ENCODE measurements at places on chromosomes 16 and 17.

GRCh38 chr17:27609611-27610303 lies 21.2 kb upstream of the LGALS9 start:
- DNase-seq = no peak

- no peak for DNase-seq
These were observed 57.3 kb downstream of the TMEM186 start for GRCh38 chr16:8739989-8740704.

- no peak for DNase-seq
These were observed 23.9 kb downstream of the SNN start for GRCh38 chr16:11692171-11692570.

- DNase-seq = no peak
These were observed 50.3 kb downstream of the N4BP1 start for GRCh38 chr16:48559462-48560211.

DNA sequence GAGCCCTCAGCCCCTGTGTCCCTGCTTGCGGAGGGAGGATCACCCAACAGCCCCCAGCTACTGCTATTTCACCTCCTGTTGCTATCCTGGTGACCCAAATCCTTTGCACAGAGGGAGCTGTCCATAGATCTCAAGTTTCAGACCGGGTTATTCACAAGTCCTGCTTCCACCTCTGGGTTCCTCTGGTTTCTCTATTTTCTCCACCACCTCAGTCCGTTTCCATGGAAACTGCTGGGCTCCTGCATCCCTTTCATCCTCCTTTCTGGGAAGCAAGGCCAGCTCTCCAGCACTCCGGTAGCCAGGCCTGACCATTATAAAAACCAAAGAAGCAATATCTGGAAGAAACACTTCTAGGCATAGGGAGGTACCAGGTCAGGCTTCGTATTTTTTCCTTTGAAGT lies 4.8 kb upstream of the CALB2 start:
- DNase-seq = no peak

DNA sequence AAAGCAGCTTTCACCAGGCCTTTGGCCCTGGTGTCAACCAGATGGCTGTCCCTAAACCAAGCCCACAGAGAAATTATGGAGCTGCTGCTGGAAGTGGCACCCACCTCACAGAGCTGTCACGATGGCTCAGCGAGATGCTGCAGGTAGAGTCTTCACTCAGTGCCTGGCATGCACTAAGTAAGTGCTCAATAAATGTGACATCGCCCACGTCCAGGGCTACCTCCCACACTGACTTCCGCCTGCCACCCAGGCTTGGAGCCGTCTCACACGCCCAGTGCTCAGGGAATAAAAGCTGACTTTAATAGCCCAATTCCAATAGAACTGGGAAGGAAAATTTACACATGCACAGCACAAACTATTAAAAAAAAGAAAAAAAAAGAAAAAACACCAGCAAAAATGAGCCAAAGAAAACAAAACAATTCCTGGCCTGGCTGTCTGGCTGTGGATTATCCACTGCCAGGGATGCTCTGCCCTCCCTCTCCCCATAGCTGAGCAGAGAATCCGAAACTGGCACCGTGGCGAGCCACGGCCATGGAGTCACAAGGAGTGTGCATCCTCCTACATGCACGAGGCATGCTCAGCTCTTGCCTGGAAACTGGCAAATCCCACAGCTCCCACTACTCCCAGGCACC lies 68.9 kb downstream of the ZNF423 start:
- DNase-seq = no peak

- DNase-seq = no peak
These were observed 182.3 kb downstream of the AATF start for GRCh38 chr17:37130984-37131446.

- DNase-seq = no peak
These were observed 534 bp downstream of the ARL2BP start for GRCh38 chr16:57245472-57246113.

DNA sequence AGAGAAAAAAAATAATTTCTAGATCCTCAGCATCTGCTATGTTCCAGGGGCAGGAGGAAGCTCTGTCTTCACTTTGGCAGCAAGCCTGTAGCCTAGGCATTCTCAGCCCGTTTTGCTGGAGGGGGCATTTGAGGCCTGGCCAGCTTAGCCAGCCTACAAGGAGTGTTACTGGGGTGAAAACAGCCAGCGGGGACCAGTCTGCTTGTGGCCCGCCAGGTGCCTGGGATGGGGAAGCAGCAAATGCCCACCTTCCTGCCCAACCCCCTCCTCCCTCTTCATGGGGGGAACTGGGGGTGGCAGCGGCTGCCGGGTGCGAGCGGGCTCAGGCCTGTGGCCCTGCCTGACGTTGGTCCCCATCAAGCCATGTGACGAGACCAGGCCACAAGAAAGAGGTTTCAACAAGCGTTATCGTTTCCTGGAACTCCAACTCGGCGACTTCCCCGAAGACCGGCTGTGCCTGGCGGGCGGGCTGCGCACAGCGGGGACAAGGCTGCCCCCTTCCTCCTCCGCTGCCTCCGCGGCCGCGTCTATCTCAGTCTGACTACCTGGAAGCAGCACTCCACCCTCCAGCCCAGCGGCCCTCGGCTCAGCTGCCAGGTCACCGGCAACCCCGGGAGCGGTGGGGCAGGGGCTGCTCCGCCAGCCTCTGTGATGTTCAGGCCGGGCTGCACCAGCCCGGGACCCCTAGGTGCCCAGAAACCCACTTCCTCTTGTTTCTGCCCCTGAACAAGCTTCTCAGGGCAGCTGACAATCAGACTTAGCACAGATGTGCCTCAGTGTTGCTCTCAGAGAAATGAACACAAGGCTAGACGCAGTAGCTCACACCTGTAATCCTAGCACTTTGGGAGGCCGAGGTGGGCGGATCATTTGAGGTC lies 22.9 kb downstream of the SOCS1 start:
- DNase-seq = peak; percentile 62

- DNase-seq = no peak
These were observed 97.9 kb downstream of the C17orf67 start for GRCh38 chr17:56735842-56736241.

DNA sequence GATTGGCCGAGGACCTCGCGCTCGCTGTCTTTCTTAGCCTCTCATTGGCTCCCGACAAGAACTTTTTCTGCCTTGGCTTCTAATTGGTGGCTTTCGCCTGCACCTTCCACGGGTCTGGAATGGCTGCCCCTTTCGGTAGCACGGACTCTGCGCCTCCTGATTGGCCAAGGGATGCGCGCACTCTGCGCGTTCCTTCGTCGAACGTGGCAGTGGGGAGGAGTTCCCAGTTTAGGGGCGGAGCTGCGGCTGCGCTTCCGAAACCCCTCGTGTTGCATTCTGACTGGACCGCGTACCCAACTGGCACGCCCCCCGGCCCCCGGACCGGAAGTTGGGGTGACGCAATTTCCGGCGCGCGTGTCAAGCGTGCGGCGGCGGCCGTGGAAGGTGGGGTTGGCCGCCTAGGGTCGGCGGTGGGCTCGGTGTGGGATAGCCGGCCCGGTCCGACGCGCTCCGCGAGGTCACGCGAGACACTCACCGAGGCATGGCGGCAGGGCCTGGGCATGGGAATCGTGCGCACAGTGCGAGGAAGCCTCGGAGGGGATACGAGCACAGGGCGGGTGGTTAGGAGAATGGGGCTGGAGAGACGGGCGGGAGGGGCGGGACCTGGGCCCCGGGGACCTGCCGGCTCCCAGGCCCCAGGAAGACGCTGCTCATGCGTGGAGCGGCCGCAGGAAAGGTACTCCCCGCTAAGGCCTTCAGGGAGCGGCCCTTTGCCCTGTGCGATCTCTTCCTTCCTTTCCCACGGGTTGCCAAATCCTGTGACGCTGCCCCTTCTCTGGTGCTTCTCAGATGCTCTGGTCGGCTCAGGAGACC lies 627 bp upstream of the P4HB start:
- peak; percentile 99 for DNase-seq

- no peak for DNase-seq
These were observed 5.8 kb downstream of the ESRP2 start for GRCh38 chr16:68230176-68230571.

- DNase-seq = no peak
These were observed 44.8 kb downstream of the CPPED1 start for GRCh38 chr16:12758670-12759558.

GRCh38 chr16:83147244-83147643 lies 520.5 kb downstream of the CDH13 start:
- no peak for DNase-seq

DNA sequence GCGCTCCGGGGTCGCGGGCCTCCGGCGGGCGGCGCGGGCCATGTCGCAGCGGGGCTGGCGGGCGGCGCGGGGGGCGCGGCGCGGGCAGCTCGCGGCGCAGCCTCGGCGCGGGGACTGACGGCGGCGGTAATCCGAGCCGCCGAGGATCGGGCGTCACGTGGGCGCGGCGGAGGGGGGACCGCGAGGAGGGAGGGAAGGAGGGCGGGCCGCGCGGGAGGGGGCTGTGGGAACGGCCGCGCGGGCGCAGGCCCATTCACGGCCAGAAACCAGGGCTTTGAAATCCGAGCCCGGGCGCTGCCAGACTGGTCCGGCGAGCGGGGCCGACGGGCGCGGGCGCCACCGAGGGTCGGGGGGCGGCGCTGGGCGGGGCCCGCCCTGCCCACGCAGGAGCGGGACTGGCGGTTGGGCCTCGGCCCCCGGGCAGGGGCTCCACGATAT lies at the start of gene MTSS2:
Gene MTSS2, minus strand, starts transcription at position 116 of the 438 bp plus-strand sequence. CDS start 262 bp downstream, outside the sequence.
- no peak for DNase-seq

- DNase-seq = no peak
These were observed 10.8 kb upstream of the KPNB1 start for GRCh38 chr17:47638903-47639302.

- peak; percentile 28 for DNase-seq
These were observed 17.2 kb downstream of the CD300LB start for GRCh38 chr17:74513987-74514631.

Data from stimulated activated CD8-positive, alpha-beta memory T cell treated with anti-CD3 and anti-CD28 coated beads, Interleukin-12 subunit alpha, Interleukin-12 subunit beta, amount 100 ng/mL, for 1 hour (primary cell).